Renal cortex interstitium (tissue), 15 donors: ENCODE measurements at places on chromosomes 4 and X. TPM values are rescaled to one million over a fixed set of nuclear protein-coding genes. Genes with fewer than 3 reads are reported as not detected.

JCHAIN gene
- 0.44 TPM for polyA plus RNA-seq

- no peak for DNase-seq
These were observed 128.0 kb downstream of the CFAP299 start for GRCh38 chr4:80463509-80463908.

DNA sequence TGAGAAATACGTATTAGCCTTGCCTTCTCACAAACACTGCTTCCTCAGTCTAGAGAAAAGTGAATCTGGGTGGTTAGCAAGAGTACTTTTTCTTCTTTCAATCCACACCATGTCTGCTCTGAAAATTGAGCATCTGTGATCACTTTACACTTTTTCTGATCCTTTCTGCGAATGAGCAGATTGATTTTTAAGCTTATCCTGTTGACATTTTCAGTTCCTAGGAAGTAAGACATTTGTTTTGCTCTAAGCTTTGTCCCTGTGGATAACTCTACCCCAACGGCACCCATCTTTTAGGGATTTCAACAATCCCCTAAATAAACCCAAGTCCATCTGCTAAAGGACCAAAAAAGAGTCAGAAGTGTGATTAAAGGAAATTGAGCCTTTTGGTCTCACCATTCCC lies 487.5 kb downstream of the IQCM start:
- no peak for DNase-seq

DNA sequence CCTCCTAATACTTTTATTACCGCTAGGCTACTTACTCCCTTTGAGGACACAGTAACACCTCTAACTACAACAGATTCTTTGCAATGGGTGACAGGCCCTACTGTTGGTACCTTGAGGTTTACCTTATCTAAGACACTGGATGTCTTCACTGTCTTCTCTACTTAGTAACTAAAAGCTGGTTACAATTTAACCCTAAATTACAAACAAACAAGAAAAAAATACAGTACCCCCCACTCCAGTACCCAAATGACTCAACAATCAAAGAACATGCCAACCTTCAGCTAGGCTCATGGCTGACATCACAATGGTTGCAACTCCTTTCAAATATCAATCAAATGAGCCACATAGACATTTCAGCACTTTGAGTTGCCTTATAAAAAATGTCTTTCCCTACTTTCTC lies 198.0 kb downstream of the GUCY2F start:
- DNase-seq = no peak

MUC7 gene
- polyA plus RNA-seq = not detected

- no peak for DNase-seq
These were observed 52.6 kb upstream of the SOD3 start for GRCh38 chr4:24742773-24743172.

RNF175 gene
- 5.2 TPM for polyA plus RNA-seq

TBC1D25 gene
- polyA plus RNA-seq = 12.8 TPM

DNA sequence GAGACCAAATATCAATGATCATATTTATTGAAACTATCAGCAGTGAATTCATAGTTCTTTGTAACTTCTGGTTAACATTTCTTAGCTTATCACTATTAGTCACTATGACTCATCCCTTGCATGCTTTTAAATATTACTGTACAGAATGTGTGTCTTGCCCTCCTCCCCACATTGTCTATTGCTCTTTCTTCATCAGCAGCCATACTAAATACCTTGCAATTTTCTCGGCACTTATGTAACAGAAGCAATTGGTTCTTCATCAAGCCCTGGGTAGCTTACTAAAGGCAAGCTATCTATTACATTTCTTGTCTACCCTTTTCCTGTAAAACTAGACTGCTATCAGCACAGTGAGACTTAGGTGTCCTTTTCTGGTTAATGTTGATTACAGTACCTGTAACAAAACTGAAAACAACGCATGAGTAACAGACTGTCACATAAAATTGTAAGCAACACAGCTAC lies 8.2 kb downstream of the KLHL4 start:
- DNase-seq = no peak

DNA sequence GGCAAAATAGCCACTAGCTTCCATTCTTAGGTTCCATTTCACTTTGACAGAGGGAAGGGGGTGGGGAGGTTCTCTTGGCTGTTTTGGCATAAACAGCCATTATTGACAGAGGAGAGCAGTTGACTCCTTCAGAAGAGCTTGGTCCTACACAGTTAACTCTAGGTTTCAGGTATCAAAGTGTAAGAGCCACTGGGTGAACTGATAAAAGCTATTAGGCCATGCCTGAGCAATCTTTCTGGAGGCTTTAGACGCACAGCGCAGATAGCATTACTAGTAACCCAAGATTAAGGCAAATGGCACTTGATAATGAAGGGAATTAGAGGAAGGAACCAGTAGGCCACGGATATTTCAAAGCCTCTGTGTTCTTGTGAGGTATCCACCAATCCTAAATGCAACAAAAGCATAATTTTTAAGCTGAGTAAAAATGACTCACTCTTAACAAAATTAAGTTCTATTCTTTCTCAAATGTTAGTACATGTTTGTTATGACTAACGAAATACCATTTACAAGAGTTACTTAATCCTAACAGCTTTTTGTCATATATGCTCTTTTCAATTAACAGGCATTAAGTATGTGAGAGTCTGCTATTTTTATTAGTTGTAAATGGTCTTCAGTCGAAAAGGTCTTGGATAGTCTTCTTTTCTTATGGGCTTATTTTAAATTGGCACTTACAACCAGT lies 53.6 kb downstream of the SLC7A11 start:
- DNase-seq = no peak

SORCS2 gene
- 9.9 TPM for polyA plus RNA-seq

DNA sequence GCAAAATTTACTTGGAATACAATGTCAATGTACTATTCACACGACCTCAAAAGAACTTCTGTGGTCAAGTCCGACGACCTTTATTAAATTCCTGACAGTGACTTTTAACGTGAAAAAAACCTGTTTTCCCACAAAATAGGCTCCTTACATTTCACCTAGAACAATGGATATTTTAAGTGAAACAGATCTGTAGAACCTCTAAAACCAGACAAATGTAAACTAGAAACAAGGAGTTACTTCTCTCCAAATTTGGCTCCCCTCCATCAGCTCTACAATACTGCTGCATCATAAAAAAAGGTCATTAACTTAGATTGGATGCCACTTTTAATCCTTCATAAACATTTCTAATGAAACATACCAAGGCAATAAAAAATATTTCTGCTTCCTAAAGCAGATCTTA lies 1.2 kb downstream of the NEK1 start:
- DNase-seq = no peak

DNA sequence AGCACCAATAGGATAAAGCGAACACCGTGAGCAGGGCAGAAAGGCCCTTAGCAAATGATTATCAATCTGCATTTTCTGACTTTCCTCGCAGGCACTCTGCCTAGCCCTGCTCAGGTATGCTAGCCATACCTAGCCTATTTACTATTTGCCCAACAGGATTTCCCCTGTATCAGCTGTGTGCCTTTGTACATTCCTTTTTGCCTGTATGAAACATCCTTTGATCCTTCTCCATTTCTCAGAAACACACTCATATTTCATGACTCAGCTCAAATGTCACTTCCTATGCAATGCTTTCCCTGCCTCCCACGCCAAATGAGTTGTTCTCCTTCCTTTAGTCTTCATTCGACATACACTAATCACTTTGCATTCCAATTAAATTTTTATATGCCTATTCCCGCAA lies 37.2 kb downstream of the PCDH7 start:
- no peak for DNase-seq
